Thoracic aorta (tissue), 2 donors: ENCODE measurements at places on chromosomes 5 and 9. TPM values are rescaled to one million over a fixed set of nuclear protein-coding genes. Genes with fewer than 3 reads are reported as not detected.

GRCh38 chr9:136050266-136050700 lies 44.8 kb downstream of the NACC2 start:
- DNase-seq, result no peak

KCNV2 gene
- not detected for total RNA-seq

CLIC3 gene
- 8.7 TPM for total RNA-seq

DNA sequence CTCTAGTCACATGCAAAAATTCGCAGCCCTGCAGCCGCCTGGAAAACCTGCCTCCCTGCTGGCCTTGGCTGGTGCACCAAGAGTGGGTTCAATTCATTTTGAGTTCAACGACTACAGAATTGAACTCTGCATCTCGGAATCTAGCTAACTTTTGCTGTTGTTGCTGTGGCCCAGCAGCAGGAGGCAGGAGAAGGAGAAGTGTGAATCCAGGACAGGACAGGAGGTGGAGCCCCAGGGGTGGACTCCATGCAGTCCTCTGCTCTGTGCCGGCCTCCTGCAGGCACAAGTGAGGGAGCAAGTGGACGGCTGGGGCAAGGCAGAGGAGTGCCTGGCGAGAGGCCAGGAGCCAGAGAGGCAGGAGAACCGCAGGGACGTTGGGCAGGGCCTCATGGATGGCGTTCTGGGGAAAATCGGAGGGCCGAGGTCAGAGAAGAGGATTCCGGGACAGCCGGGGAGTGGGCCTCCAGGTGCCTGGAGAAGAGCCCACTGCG lies 214.2 kb downstream of the FANCC start:
- no peak for DNase-seq

- no peak for DNase-seq
Measured at GRCh38 chr9:78622126-78622525, 325.2 kb downstream of the PSAT1 start.
